Stimulated activated CD8-positive, alpha-beta memory T cell treated with anti-CD3 and anti-CD28 coated beads, Interleukin-2, amount 100 ng/mL, for 1 hour (primary cell): ENCODE measurements at places on chromosomes 2 and 18.

- DNase-seq = no peak
Observed at GRCh38 chr2:62325398-62325797, 129.5 kb downstream of the B3GNT2 start.

DNA sequence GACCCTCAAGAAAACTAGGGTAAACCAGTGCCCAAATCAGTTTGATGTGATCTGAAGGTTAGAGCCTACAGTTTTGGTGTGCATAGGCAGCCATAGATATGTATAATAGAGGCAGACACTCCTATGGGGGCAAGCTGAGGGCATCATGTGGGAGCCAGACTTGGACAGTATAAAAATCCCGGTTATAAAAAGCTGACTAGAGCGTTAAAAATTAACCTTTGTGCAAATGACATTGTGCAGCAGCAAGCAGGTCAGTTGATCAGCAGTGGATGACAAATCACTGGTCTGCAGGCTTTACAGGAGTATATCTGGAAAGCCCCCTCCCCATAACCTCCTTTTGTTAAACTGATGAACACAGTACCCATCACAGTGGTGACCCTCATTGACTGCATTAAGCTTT lies 107.8 kb downstream of the CTNNA2 start:
- DNase-seq = no peak

DNA sequence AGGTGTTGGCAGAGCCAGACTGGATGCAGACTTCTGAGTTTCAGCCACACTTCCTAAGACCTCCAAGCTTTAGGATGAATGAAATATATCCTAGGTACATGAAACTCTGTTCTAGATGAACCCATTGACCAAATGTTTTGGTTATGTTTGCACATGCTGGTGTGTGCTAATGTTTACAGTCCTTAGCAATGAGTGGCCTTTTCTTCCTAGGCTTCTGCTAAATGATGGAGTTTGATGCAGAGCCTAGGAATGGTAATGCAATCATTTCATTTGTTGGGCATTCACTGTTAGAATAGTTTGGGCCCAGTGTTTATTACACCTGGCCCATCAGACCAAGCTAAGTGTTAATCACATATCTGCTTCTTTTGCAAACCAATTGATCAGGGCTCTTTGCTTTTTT lies 464.7 kb downstream of the MEIS1 start:
- DNase-seq = no peak

- no peak for DNase-seq
Observed at GRCh38 chr2:112018846-112019245, 36.2 kb upstream of the TMEM87B start.

DNA sequence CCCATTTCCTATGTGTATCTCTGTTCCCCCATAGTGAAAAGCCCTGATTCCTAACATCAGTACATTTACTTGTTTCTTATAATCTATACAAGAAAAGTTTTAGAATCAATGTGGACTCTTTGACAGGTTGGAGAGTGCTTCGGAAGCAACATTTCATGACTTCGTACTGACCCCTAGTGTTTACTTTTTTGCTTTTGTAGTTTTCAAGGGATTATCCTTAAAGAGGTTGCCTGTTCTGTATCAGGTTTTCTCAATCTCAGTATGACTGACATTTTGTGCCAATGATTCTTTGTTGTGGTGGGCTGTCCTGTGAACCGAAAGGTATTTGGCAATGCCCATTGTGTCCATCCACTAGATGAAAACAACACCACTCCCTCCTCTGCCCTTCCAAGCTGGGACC lies 43.3 kb upstream of the SERPINB2 start:
- DNase-seq = no peak

DNA sequence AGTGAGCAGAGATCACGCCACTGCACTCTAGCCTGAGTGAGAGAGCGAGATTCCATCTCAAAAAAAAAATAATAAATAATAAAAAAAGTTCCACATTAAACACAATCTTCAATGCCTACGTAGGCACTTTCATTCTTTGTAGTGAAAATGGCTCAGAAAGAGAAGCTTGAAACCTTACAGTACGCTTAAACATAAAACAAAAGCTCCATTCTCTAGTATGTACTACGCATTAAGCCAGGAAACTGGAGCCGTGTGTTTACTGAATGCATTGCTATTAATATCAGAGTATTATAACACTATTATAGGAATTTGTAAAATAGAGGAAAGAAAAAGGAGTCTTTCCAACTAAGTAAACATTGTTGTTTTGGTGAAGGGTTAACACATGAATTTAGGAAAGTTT lies 41.3 kb upstream of the LMAN1 start:
- no peak for DNase-seq

DNA sequence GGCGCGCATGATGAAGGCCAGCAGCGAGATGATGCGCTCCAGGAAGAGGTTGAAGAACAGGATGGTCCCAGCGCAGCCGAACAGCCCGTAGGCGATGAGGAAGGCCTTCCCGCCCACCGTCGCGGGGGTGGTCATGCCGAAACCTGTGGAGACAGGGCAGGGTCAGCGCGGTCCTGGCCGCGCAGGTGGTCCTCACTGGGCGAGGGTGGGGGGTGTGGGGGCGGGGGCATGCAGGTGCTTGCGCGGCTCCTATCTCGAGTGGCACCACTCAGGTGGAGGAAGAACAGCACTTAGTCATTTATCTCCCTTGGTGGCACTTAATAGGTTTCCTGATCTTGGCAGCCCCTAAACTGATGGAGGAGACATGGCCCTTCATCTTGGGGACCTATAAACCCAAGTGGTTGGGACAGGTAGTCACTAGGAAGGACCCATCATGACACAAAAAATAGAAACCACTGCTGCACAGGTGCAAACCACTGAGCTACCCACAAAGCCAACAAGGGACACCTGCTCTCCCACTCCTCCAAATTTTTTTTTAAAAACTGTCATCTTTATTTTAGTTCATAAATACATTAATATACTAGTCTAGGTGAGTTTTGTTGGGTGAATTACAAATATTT lies 118.8 kb downstream of the MSH2 start:
- no peak for DNase-seq

DNA sequence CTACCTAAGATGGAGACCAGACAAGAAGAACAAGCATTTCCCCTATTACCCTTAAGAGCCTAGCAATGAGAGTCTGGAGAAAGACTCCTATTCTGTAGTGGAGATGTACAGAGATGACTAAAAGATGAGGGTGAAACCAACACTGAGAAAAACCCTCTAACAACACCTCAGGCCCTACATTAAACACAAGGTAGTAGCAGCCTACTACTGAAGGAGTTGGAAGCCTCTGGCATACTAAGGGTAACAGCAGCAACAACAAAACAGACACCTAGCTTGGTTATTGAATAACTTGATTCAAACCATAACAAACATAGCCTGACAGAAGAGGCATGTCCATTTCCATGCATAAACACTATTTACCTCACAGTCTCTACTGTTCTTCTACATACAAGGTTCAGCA lies 60.5 kb downstream of the UGP2 start:
- DNase-seq = no peak

DNA sequence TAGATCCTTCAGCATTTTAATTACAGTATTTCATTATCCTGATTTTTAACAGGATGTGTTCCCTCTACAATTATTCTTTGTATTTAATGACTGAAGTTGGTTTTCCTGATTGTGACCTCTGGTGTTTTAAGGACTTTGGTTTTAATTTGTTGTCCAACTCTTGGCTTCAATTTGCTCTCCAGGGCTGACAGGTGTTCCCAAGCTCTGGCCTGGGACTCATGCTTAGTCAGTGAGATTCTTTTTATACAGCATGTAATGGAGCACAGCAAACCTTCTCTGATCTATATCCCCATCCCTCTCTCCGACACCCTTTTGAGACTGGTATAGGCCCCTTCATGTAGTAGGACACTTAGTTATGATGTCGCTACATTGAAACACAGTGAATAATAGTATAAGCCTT lies 896.3 kb downstream of the TSN start:
- DNase-seq = no peak
